ENCODE measurements at places on chromosomes 13 and 19.

GRCh38 chr19:4993683-4994082, 24.8 kb downstream of the KDM4B start:
- no peak for DNase-seq

DNA sequence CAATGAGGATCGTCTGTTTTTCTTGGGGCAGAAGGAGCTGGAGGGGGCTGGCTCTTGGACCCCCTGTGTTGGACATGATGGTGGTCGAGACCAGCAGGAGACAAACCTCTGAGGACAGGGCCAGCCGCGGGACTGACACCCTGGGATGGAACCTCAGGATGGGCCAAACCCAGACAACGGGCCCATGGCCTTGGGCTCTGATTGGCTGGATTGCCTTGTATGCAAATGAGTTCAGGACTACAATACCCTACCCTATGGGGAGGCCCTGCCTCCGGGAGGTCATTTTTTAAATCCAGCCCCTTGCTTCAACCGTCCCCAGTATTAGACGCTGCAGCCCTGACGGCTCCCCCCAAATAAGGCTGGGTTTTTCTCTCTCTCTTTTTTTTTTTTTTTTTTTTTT, 22.0 kb downstream of the SLC5A5 start:
- no peak for DNase-seq

DNA sequence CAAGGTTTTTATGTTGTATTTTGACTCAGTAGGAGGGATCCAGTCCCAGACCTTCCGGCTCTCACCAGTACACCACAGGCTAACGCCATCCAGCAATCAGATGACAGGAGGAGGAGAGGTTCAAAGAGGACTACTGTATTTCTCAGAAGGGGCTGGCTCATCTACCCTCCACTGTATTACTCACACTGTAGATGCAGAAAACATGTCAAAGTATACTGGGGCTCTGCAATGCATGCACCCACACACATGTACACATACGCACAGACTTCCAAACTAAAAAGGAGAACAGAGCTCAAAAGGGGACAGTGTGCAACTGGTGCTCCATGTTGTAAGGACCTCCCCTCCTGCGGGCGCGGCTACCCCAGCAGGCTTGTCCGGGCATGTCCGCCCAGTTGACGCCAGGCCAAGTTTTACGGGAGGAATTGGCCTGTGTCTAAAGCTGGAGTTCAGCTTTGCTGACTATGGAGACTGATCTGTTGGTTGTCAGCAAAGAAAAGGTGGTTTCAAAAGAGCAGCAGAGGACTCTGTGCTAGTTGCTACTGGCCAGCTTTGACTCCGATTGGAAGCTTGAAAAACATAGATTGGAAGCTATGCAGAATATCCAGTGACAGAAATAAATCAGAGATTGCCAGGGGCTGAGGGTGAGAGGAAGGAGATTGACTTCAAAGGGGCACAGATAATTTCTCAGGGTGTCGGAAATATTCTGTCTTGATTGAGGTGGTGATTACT, 314.2 kb downstream of the DLEU7 start:
- DNase-seq, result no peak

DNA sequence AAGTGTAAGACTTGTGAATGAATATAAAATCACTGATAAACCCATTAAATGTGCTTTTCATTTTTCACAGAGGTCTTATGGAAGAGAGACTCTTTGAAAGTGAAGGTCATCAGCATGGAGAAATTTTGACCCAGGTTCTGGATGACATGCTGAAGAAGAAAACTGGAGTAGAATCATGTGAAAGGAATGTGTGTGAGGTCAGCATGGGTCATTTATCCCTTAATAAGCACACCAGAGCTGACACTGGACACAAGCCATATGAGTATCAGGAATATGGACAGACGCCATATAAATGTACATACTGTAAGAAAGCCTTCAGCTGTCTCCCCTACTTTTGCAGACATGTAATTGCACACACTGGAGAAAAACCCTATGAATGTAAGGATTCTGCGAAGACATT, 29.0 kb downstream of the ZNF20 start:
- no peak for DNase-seq

DNA sequence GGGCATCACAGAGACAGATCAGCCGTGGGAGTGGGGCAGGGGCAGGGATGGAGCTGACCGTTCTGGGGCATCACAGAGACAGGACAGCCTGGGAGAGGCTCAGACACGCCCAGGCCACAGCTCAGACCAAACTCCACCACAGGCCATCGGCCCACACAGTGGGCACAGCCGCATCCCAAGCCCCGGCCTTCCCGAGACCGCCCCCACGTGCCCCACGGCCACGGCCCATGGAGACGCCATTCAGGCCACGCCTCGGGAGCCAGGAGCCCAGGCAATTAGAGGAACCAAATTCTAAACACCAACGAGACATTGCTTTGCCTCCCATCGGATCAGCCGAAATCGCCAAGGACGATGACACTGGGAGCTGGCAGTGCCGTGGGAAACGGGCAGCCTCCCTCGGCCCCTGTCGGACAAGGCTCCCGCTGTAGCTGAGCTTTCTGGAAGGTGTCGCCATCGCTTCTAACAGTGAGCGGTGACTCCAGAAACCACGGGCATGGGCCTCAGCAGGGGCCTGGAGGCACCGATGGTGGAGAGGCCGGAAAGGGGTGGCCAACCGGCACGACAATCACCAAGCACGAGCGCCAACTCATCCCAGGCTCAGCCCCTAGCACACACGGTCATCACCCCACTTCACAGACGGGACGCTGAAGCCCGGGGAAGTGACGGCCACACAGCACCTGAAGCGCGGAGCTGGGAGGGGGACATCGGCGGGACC, 2.4 kb downstream of the PIP5K1C start:
- DNase-seq, result no peak

GRCh38 chr13:33454844-33455705, 169.5 kb upstream of the STARD13 start:
- DNase-seq, result no peak

DNA sequence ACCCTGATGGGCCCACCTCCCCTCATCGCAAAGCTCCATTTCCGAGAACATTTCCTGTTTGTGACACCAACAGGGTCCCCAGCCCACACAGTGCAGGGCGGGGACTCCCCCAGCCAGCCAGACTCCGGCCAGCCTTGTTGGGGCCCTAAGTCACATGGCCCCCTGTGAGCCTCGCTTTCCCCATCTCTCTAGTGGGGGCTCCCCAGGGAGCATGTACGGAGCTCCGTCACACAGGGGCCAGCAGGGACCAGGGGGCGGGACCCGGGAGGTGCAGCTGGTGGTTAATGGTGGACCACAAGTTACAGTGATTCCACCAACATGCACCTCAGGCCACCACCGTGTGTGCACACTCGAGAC, 1.7 kb downstream of the TBXA2R start:
- DNase-seq, result no peak

- DNase-seq, result no peak
Observed at GRCh38 chr13:97493456-97493855, 59.5 kb downstream of the RAP2A start.

DNA sequence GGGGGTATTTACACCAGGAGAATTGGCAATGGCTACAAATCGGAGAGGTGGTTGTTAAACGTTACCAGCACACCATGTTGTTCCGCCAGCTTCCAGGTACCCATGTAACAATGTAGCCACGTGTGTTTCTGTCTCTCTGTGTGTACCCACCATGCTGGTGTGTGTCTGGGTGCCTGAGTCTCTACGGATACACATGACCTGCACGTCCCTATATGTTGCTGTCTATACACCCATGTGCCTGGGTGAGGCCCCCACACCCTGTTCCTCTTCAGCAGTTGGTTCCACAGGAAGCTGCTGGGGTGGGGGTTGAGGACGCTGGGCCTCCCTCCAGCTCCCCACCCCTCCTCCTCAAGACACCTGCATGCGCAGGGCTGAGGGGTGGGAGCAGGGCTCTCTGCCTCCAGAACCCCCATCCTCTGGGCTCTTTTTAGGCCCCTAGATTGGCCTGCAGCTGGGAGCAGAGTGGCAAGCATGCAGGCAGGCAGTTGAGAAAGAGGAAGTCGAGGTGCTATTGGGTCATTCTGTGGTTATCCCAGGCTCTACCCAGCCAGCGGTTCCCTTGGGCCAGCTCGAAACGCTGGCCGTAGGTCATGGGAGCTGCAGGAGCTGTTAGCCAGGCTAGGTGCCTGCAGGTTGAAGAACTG, at the start of gene ARHGEF18:
ARHGEF18 (plus strand) TSS at position 351 of the 644 bp plus-strand sequence. CDS start 13,954 bp downstream, outside the sequence.
- DNase-seq, result peak; percentile 45

DNA sequence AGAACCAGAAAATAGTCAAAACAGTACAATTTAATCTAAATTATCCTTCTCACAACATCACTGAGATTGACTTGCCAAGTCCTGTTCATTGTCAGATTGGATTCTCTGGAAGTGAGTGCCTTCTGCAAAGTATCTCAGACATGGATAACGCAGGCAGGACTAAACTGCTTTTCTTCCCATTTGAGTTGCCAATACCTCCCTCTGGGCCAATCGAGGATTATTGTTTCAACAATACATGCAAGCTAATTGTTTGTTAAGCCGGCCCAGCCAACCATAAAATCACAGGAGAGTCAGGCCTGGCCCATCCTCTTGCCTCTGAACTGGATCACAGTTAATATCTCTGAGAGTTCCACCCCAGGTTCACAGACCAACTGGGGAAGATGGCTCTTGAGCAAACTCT, 240.0 kb downstream of the ENOX1 start:
- no peak for DNase-seq

DNA sequence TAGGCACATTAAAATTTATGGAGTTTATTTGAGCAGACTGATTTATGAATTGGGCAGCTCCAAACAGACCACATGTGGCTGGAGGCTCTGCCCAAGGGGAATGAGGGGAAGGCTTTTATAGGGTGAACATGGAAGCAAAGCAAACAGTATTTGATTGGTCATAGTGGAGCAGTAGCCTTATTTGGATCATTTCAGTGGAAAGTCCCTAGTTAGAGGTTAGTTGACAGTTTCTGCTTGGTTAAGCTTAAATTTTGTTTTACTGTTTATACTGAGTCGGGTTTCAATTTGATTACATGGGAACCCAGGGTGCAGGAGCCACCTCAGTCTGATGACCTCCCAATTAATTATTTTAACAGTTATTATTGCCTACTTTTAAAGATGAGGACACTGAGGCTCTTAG, 140.5 kb downstream of the NDFIP2 start:
- no peak for DNase-seq

GRCh38 chr13:22276616-22277015, 605.7 kb downstream of the FGF9 start:
- DNase-seq, result no peak

- no peak for DNase-seq
Observed at GRCh38 chr13:67023130-67023876, 206.8 kb downstream of the PCDH9 start.

DNA sequence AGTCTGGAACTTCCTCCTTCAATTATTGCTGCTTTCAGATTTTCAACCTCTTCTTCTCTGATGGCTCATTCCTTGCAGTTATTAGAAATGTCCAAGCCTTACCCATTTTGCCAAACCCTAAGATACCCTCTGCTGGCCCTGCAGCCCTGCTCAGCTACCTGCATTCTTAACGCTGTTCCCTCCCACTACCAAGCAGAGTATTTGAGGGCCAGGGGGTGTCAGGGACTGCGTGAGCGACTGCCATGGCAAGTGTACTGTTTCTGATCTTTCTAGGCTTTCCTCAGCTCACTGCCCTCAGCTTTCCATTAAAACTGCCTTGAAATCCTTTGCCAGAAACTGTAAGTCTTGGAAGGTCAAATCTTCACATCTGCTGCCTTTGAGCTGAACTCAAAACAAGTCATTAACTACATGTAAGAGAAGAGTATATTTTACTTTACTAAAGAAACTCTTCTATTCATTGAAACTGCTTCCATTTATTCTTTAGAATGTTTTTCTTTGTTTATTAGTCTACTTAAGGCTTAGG, 41.0 kb downstream of the HS6ST3 start:
- no peak for DNase-seq

DNA sequence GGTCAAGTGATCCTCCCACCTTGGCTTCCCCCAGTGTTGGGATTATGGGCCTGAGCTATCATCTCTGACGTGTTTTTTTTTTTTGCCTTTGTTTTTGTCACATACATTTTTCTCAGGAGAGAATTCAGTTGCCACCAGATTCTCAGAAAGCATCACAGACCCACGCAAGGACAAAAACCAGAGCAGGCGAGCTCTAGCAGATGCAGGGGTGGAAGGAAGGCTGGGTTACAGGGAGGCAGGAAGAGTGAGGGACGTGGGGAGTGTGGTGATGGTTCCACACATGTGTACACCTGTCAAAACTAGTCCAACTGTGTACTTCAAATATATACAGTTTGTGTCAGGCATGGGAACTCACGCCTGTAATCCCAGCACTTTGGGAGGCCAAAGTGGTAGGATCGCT, 4.3 kb downstream of the TMEM161A start:
- DNase-seq, result no peak

DNA sequence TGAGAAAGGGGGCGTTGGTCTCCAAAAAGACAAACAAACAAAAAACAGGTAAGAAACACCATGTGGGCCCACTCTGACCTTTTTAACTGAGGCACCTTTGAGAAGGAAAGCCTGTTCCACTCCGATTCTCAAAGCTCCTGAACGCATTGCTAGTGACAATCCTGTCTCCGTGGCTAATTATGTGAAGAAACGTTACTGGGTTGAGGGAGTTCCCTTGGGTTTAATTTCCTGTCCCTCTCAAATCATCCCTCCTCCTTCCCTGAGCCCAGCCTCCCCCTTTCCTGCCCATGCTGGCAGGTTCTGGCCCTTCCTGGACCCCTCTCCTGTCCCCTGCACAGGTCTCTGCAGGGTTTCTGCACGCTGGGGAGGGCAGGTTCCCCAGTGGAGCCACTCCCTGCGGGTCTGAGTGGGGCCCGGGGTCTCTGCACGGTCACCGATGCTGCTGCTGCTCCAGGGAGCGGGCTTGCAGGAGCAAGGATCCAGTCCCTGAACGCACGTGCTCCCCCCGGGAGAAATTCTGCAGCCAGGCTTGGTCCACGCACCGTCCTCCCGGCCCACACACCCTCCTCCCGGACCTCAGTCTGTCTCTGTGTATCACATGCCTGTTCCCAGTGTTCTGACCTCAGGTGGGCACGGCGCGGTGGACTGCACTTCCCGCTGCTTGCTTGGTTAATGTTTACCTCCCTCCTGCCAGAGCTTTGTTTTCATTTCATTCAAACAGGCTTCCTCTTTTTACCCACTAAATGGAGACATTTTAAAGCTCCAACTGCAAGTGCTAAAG, 76.4 kb upstream of the MCF2L start:
- no peak for DNase-seq

DNA sequence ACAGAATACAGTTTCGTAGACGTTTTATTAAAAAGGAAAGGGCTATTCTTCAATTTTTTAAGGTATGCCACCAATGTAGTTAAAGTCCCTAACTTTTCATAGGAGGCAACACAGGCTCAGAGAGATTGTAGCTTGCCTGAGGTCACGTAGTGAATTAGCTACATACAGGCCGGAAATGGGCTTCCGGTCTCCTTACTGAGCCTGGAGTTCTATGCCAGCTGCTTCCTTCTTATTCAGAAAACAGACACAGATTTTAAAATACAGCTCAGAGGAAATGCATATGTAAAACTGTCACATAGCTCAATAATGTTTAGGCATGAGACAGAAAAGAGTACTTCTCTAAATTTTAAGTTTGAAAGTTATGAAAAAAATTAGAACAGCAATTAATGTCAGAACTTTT, 85.4 kb upstream of the TUBA3C start:
- DNase-seq, result no peak

GRCh38 chr13:21850013-21851006, 179.4 kb downstream of the FGF9 start:
- no peak for DNase-seq

Measured in stimulated activated CD4-positive, alpha-beta T cell treated with anti-CD3 and anti-CD28 coated beads, Interleukin-15, amount 100 ng/mL, for 1 hour (primary cell).